ENCODE measurements at places on chromosomes 7 and 10.
A peak's percentile ranks its signal among the peaks of the same experiment; 100 is the strongest.

DNA sequence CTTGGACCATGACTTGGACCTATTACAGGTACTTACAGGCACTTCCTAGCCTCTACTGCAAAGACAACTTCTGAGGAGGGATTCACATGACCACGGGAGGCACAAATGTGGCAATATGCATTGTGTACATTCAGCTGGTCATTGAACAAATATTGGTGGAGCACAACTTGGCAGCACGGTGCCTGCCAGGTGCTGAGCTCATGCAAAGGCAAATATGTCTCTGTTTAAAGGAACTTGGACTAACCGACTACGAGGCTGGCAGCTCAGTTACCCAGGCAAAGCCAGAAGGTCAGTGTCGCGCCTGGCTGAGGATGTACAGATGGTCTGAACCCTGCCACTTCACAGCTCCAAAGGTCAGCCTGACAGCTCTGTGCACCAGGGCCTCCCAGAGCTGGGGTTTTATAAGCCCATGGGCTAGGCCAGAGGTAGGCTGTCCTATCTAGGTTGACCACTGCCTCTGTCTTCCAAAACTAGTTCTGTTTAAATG is 6.1 kb downstream of the DENND11 start:
- no peak for DNase-seq

GRCh38 chr7:83204715-83205114 is 42.0 kb upstream of the PCLO start:
- no peak for DNase-seq

DNA sequence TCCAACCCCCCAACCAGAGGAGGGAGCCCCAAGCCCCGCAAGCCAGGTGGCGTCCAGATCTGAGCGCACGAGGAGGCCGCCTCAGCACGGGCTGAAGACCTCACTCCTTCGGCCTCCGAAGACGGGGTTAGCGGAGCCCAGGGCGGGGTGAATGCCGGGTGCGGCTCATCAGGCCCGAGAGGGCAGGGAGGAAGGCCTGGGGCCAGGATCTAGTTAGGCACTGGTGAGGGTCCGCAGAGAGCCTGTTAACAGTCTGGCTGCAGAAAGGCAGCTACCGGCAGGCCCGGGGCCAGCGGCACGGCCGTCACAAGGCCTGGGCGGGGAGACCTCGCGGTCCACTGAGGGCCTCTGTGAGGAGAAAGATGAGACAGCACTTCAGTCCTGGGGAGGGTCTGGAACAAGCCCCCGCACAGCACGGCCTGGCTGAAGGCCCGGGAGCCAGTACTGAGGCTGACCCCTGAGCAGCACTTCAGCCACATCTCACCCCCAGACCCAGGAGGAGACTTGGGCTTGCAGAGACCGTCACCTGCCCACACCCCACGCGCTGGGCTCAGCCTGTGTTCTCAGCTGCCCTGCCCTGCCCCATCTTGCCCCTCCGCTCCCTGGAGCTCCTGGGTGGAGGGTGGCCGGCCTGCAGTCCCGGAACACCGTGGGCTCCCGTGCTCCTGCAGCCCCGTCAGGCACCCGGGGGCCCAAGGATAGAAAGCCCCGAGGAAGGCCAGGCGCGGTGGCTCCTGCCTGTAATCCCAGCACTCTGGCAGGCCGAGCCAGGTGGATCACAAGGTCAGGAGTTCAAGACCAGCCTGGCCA is 193.2 kb downstream of the ELFN1 start:
- DNase-seq = no peak

DNA sequence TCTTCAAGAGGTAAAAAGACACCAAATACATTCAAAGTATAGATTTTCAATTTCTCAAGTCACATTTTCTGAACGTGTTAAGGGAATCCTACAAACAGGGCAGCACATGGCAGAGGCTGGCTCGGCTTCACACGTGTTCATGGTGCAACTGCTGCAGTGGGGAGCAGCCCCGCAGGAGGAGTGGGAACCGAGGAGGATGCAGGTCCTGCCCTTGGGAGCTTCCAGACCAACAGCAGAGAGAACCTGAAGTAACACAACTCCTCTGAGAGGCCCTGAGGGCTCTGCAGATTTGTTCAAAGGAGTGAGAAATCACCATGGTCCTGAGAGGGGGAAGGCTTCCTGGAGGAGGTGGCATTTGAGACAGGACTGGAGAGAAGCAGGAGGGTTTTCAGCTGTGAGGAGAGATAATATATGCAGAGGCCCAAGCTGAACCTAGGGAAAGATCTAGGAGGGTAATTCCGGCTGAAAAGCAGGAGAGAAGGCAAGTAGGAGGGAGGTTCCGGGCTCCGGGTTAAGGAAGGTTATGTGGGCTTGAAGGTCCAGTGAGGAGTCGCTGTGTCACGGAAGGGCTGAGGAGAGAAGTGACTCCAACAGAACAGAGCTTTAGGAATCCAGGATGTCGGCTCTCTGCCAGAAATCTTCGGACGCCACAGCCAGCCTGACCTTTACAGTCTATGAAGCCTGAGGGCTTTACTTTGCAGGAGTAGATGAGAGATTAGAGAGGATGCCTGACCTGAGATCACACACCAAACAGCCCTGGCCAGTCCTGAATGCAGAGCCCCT is 77.5 kb downstream of the GPR26 start:
- no peak for DNase-seq

- DNase-seq = no peak
Measured at GRCh38 chr7:84218681-84219080, 24.1 kb upstream of the SEMA3A start.

- DNase-seq = no peak
Measured at GRCh38 chr10:93313798-93314197, 168.3 kb downstream of the MYOF start.

- peak; percentile 89 for DNase-seq
Measured at GRCh38 chr7:142626420-142627035, 122.7 kb upstream of the PRSS1 start.

- no peak for DNase-seq
Measured at GRCh38 chr10:59680199-59680598, 29.5 kb downstream of the SLC16A9 start.

DNA sequence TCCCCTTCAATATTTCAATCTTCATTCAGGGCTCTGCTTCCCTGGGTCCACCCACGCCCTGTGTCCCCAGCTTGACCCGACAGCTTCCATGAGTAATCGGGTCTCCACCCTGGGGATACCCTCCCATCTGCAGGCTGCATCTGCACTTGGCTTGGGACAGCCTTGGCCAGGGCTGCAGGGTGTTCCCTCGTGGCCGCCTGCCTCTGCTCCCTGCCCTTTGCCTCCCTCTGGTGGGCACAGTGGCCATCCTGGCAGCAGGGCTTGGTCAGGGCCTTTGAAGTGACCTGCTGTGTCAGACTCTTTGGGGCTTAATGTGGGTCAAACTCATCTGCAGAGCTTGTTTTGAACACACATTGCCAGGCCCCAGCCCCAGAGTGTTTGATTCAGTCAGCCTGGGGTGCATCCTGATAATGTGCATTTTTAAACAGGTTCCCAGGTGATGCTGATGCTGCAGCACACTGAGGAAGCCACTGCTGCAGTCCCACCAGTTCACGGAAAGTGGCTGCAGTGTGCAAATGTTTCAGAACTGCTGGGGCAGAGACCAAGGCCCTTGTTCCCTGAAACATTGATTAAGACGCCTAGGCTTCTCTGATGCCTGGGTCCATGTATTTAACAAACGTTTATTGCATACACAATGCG is 80.7 kb upstream of the SEC61G start:
- DNase-seq = peak; percentile 78

DNA sequence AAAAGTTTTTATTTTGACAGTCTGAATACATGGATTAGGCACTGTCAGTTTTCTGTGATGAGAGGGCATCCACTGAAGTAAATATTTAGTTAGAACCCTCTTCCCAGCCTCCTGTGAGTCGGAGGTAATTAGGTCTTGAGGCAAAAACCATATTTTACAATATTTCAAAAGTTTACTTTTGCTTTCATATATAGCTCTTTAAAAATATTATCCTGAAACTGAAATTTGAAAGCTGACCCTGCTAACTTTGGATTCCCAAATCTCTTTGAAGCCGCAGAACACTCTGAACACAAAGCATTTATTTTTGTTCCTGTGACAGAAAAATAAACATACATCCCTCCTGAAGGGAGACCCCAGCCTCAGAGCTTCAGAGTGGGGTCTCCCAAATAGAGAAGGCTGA is 317.4 kb downstream of the KIF20B start:
- no peak for DNase-seq

GRCh38 chr7:125279961-125280360 is 350.3 kb upstream of the POT1 start:
- DNase-seq = no peak

Measured in WTC11 (cell line).